ENCODE measurements at places on chromosomes 16 and 17. TPM values are rescaled to one million over a fixed set of nuclear protein-coding genes. Genes with fewer than 3 reads are reported as not detected.

ABAT gene
- 16.9 TPM for total RNA-seq

GRAPL gene
- total RNA-seq, result not detected

PRDM7 gene
- not detected for total RNA-seq

OSGIN1 gene
- total RNA-seq, result 0.39 TPM

TMEM94 gene
- 45.4 TPM for total RNA-seq

HAGHL gene
- total RNA-seq, result 17.0 TPM

EPN2 gene
- 39.0 TPM for total RNA-seq

TAT gene
- total RNA-seq, result not detected

GRB7 gene
- 5.1 TPM for total RNA-seq

KRTAP9-9 gene
- total RNA-seq, result not detected

HSD17B2 gene
- total RNA-seq, result 1.8 TPM

CTF1 gene
- 7.5 TPM for total RNA-seq

SCGB1C2 gene
- total RNA-seq, result not detected

C16orf54 gene
- total RNA-seq, result not detected

CALB2 gene
- not detected for total RNA-seq

CDRT15 gene
- total RNA-seq, result not detected

FN3K gene
- 0.79 TPM for total RNA-seq

B4GALNT2 gene
- total RNA-seq, result not detected

PRR35 gene
- total RNA-seq, result 0.39 TPM

ZG16B gene
- total RNA-seq, result not detected

SPATA22 gene
- not detected for total RNA-seq

TMEM97 gene
- total RNA-seq, result 11.8 TPM

TMIGD1 gene
- not detected for total RNA-seq

KRTAP3-2 gene
- total RNA-seq, result not detected

CDIP1 gene
- 13.7 TPM for total RNA-seq

SLC4A1 gene
- not detected for total RNA-seq

WFIKKN1 gene
- total RNA-seq, result 0.33 TPM

AANAT gene
- not detected for total RNA-seq

FBXO39 gene
- total RNA-seq, result not detected

TBC1D26 gene
- 0.65 TPM for total RNA-seq

SLC47A1 gene
- total RNA-seq, result not detected

CTRB1 gene
- not detected for total RNA-seq

TEKT5 gene
- not detected for total RNA-seq

CIAO3 gene
- total RNA-seq, result 45.2 TPM

HEATR9 gene
- not detected for total RNA-seq

CSH1 gene
- total RNA-seq, result not detected

TLCD2 gene
- 2.9 TPM for total RNA-seq

MGAT5B gene
- 2.1 TPM for total RNA-seq

LUC7L gene
- 52.6 TPM for total RNA-seq

KRTAP1-5 gene
- not detected for total RNA-seq

CRISPLD2 gene
- total RNA-seq, result 254 TPM

OR3A3 gene
- not detected for total RNA-seq

KRTAP1-1 gene
- total RNA-seq, result not detected

CIITA gene
- total RNA-seq, result 0.79 TPM

APPBP2 gene
- 45.9 TPM for total RNA-seq

TOM1L2 gene
- total RNA-seq, result 75.8 TPM

SLC13A2 gene
- total RNA-seq, result not detected

ASGR2 gene
- not detected for total RNA-seq

ARL5C gene
- not detected for total RNA-seq

HSD17B1 gene
- 5.5 TPM for total RNA-seq

TNFRSF13B gene
- not detected for total RNA-seq

GNGT2 gene
- total RNA-seq, result not detected
